ENCODE measurements at places on chromosomes 4 and X. TPM values are rescaled to one million over a fixed set of nuclear protein-coding genes. Genes with fewer than 3 reads are reported as not detected.

The ZNF711 gene
- total RNA-seq: 1.1 TPM

The PTTG2 gene
- total RNA-seq: not detected

The USP17L30 gene
- total RNA-seq: not detected

The DCAF8L1 gene
- not detected for total RNA-seq

The SRD5A3 gene
- total RNA-seq: 8.3 TPM

The ADH7 gene
- total RNA-seq: 2.1 TPM

The GPC3 gene
- not detected for total RNA-seq

The PNMA6F gene
- not detected for total RNA-seq

The PGAM4 gene
- total RNA-seq: not detected

The SHROOM3 gene
- total RNA-seq: 27.7 TPM

The FAM9C gene
- not detected for total RNA-seq

The ARHGAP24 gene
- total RNA-seq: 148 TPM

The FRMPD3 gene
- under 0.01 TPM for total RNA-seq

The ADGRA3 gene
- 12.8 TPM for total RNA-seq

The ARL9 gene
- total RNA-seq: 0.32 TPM

The MAPK10 gene
- 10.9 TPM for total RNA-seq

The STPG2 gene
- 0.12 TPM for total RNA-seq

The AKAP17A gene
- 26.6 TPM for total RNA-seq

The PPBP gene
- total RNA-seq: not detected

The SMIM20 gene
- total RNA-seq: 23.3 TPM

The RGN gene
- 4.0 TPM for total RNA-seq

The TEX11 gene
- total RNA-seq: not detected

The COX7B2 gene
- not detected for total RNA-seq

The FAT4 gene
- 117 TPM for total RNA-seq

The UGT2B28 gene
- not detected for total RNA-seq

The SCOC gene
- total RNA-seq: 57.0 TPM

The HEPH gene
- total RNA-seq: 26.4 TPM

The P2RY10 gene
- not detected for total RNA-seq

The CCNI gene
- total RNA-seq: 173 TPM

The ADAMTS3 gene
- 4.5 TPM for total RNA-seq

The PPP2R2C gene
- 0.24 TPM for total RNA-seq

The IL1RAPL1 gene
- total RNA-seq: 1.6 TPM

The MAGEA12 gene
- not detected for total RNA-seq

The CFAP47 gene
- not detected for total RNA-seq

The CT55 gene
- not detected for total RNA-seq

The HOPX gene
- not detected for total RNA-seq

The ADGRG4 gene
- total RNA-seq: not detected

The CPLX1 gene
- total RNA-seq: not detected

The LEF1 gene
- 49.1 TPM for total RNA-seq

The TCEAL6 gene
- not detected for total RNA-seq

The TSPAN7 gene
- not detected for total RNA-seq

The ADGRL3 gene
- 1.9 TPM for total RNA-seq

The CFI gene
- 0.61 TPM for total RNA-seq

The USP17L5 gene
- total RNA-seq: not detected

The GLRB gene
- 9.4 TPM for total RNA-seq

The AFP gene
- not detected for total RNA-seq

The DNASE1L1 gene
- 54.7 TPM for total RNA-seq

The KLB gene
- not detected for total RNA-seq

The UGT2A3 gene
- total RNA-seq: not detected

The BCAP31 gene
- total RNA-seq: 83.4 TPM

The NXF3 gene
- total RNA-seq: not detected
